ENCODE measurements at places on chromosomes 6 and 20.
A peak's percentile ranks its signal among the peaks of the same experiment; 100 is the strongest.

DNA sequence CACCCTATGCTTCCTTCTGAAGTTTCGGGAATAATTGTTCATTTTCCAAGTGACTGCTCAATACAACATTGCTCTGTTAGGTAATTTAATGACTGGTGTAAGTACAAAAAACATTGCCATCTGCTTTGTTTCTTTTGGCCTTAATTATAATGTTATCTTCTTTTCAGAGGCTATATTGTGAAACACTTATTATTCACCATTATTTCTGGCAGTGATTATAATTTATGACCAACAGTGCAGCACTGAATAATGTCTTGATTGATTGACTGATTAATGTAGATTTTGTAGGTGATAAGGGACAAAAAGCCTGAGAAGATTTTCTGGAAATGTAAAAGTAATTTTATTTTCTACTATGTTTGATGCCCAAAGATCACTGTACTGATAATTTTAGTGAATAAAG is 377.7 kb downstream of the PLCB1 start:
- DNase-seq = no peak

DNA sequence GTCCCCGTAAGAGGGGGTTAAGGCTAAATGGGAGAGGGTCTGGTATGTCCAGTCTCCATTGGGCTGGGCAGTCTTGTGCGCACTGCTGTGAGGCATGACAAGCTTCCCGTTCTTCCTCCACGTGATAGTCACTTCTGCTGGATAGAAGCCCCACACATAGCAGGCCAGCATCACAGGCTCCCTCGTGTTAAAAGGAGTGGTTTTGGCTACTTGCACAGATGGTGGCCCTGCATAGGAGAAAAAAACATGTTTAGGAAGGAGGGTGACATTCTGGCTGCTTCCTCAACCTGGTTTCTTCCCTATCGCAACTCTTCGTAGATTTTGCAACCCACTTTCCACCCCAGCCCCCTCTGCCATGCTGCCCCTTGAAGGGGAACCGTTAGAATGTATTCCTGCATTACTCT is 3.6 kb downstream of the HLA-DMB start:
- DNase-seq = no peak

- DNase-seq = no peak
Measured at GRCh38 chr20:19451923-19452295, 239.5 kb downstream of the SLC24A3 start.

DNA sequence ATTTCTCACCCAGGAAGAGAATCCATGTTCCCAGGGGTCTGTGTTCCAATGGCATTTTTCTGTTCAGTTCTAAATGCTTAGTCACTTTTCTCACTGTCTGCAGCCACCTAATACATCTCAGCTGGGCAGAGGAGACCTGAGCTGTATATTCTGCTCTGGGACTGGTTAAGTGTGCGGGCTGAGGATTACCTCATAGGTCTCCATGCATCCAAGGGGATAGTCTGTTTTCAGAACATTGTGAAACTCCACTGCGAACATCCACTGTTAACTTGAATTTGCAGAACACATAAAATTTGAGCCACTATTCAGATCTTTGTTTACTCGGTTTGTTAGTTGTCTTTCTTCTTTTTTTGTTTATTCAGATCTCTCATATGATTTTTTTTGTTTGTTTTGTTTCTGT is 947.1 kb downstream of the TFAP2A start:
- DNase-seq = no peak

- DNase-seq = no peak
Measured at GRCh38 chr6:18261877-18262276, 2.5 kb downstream of the DEK start.

DNA sequence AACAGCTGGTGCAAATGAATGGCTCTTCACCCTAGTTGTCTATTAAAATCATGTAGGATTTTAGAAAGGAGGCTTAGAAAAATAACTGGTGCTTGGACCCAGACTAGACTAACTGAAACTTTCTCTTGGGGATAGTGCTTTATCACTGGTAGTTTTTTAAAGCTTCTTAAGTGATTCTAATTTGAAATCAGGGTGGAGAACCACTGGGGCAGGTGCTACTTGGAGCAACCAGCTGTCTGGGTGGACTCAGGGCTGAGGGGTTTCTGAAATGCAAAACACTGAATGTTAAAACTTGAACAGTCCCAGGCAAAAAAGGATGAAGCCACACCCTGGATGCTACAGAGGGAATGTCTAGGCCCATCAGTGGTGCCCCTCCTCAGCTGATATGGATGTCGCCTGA is 81.2 kb downstream of the PXDC1 start:
- DNase-seq = no peak

GRCh38 chr6:34888514-34888856 is 570 bp upstream of the ANKS1A start:
- DNase-seq = no peak

- no peak for DNase-seq
Measured at GRCh38 chr6:134217105-134217797, 100.7 kb downstream of the SGK1 start.

DNA sequence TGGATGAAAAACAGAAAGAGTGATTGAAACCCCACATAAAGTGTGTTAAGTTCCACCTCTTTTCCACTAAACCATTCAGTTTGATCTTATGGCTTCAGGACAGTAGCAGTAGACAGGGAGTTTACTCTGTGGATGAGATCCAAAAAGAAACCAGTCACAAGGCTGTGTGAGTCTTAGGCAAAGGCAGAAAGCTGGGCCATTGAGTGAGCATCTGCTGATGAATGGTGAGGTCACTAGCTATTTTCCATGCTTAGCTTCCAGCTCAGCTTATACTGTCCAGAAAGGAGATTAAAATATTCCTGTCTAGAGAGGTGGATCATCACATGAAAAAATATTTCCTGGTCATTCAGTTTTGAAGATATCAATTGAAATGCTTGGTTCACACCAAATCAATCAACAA is 1643.9 kb downstream of the HACE1 start:
- no peak for DNase-seq

- DNase-seq = no peak
Measured at GRCh38 chr20:46057856-46058598, 29.0 kb downstream of the SLC12A5 start.

GRCh38 chr6:18445228-18445627 is 58.1 kb downstream of the RNF144B start:
- DNase-seq = no peak

DNA sequence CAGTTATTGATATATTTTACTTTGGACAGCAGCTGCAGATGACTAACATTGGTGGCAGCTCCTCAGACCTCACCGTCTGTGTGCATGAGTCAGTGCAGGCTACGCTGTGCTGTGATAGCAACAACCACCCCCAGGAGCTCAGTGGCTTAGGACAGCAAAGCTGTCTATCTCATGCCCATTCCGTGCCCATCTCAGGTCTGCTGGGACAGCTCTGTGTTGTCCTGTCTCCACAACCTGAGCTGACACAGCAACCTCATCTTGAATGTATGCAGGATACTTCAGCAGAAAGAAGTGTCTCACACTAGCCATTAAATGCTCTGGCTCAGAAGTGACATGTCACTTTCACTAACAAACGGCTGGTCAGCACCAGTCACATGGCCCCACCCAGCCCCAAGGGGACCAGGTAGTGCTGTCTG is 47.7 kb downstream of the BANF2 start:
- no peak for DNase-seq

DNA sequence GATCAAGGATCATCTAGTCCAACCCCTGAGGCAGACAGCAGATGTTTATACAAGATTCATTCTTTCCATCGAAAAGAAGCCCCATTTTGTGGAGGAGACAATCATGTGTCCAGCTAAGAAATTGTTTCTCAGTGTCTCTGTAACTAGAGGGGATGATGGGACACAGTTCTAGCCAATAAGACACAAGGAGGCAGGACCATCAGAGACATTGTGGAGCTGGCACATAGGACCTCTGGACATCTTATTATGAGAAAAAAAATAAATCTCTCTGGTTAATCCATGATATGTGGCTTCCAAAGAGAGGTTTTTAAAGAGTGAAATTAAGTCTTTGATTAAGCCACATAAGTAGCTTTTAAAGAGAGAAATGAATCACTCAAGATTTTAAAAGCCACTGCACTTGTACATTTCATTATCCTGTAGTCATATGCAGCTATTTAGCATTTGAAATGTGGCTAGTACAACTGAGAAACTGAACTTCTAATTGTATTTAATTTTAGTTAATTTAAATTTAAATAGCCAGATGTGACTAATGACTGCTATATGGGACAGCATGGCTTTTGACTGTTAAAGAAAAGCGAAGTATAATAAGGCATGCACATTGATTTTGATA is 176.8 kb downstream of the TASP1 start:
- DNase-seq = no peak

DNA sequence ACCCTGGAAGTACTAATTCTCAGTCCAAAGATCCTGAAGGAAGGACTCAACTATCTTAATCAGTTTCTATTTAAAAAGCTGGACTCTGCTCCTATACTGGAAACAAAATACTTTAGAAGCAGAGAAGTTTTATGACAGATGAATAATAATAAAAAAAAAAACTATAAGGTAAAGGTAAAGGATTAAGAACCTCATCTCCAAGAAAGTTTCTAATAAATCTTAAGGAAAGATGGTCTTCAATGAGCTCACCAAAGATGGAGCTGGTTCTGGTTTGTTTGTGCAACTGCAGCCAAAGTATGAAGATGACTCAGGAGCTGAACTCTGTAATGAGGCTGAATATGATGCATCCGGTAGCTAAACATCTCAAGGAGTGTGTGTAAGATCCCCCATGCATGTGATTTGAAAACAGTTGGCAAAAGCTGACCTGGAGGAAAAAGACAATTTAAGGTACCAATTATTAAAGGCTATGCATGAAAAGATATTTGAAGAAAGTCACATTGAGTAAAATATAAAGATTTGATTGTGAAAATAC is 25.2 kb downstream of the MED23 start:
- DNase-seq = no peak

GRCh38 chr6:117280922-117281321 is 15.6 kb downstream of the VGLL2 start:
- no peak for DNase-seq

GRCh38 chr6:33838983-33839382 is 35.2 kb upstream of the MLN start:
- DNase-seq = no peak

DNA sequence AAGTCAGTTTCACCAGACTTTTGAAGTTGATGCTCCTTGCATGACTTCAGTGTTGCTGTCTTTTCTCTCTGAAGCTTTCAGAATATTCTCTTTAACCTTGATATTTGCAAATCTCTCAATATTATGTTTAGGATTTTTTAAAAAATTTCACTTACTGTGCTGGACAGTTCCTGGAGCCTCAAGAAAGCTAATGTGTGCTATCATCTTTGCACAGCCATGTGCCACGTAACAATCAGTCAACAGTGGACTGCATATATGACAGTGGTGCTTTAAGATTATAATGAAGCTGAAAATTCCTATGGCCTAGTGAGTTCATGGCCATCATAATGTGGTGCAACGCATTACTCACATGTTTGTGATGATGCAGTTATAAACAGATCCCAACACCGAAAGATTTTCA is 59.1 kb upstream of the OGFRL1 start:
- no peak for DNase-seq

DNA sequence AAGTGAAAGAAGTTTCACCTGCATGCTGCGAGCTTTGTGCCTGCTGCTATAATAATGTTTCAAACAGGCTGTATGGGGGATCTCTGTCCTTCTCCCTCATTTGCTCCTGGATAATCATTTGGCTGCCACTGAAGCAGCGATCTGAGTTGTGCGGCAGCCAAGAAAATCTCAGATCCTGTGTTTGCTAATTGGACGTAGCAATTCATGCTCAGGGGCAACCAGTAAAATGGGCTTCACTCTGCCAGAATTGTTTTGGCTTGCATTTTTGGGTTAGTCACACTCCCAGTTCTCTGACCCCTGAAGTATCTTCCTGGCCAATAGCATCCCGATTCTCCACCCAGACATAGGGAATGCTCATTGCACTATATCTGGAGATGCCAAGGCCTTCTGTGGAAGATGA is 13.7 kb upstream of the STXBP5 start:
- no peak for DNase-seq

DNA sequence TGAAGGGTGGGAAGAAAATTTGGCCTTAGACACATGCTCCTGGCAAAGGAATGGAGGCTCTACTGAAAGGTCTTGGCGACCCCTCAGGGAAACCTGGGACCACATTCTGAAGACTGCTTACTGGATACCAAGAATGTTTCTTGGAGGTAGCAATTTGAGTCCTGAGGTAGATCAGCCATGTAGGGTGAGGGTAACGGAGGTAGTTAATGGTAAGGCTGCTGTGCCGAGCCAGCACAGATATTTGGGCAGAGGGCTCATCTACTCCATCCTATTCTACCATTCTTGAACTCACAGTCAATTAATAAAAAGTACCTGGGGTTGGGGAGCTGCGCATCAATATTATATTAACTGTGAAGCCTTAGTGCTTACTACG is 401 bp upstream of the PHF3 start:
- no peak for DNase-seq

GRCh38 chr20:50675671-50676376 is 15.5 kb downstream of the RIPOR3 start:
- no peak for DNase-seq

- DNase-seq = no peak
Measured at GRCh38 chr6:44058617-44059358, 68.5 kb downstream of the MRPL14 start.

GRCh38 chr6:63558278-63558677 is 14.0 kb upstream of the LOC128125822 start:
- DNase-seq = no peak

GRCh38 chr6:96521644-96522464 is at the start of gene UFL1:
UFL1 (plus strand) TSS chr6:96521806; CDS start chr6:96521874, 68 bp downstream.
- peak; percentile 90 for DNase-seq

DNA sequence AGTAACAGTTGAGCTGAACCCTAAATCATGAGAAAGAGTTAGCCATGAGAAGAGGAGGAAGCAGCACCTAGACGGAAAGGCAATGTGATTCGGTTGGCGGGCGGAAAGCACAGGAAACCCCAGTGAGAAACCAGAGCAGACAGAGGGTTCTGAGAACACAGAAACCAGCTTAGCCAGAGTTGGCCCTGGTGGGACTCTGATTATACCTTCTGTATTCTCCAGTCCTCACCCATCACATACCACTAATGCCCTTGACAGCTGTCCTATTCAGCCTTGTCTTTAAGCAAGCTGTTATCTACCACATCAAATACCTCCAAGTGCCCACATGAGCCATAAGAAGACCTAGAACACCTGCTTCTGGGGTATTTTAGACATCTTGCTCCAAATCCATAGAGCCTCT is 58.9 kb upstream of the LRRC1 start:
- no peak for DNase-seq

DNA sequence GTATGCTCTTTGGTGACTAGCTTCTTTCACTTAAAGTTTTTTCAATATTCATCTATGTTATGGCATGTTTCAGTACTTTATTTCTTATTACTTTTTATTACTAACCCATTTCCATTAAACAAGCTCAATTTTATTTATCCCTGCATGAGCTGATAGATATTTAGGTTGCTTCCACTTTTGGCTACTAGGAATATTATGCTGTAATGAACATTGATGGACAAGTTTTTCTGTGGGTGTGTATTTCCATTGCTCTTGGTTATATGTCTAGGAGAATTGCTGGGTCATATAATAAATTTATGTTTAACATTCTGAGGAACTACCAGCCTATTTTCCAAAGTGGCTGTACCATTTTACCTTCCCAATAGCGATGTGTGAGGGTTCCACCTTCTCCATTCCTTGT is 69.9 kb downstream of the ZBTB2 start:
- no peak for DNase-seq

GRCh38 chr20:51176876-51177275 is 154.0 kb upstream of the KCNG1 start:
- DNase-seq = no peak

- DNase-seq = peak; percentile 29
Measured at GRCh38 chr6:139540276-139540675, 165.8 kb upstream of the CITED2 start.

- DNase-seq = no peak
Measured at GRCh38 chr6:47804821-47805220, 23.0 kb downstream of the OPN5 start.

- no peak for DNase-seq
Measured at GRCh38 chr20:1196634-1197033, 6.6 kb upstream of the C20orf202 start.
